ENCODE measurements at places on chromosomes 6 and 20. TPM values are rescaled to one million over a fixed set of nuclear protein-coding genes. Genes with fewer than 3 reads are reported as not detected.

- DNase-seq = no peak
Measured at GRCh38 chr20:62887152-62887859, 25.7 kb upstream of the TCFL5 start.

SYCP2L gene
- polyA plus RNA-seq = 6.5 TPM

GRCh38 chr6:100202417-100203194 is 208.6 kb upstream of the MCHR2 start:
- no peak for DNase-seq

GRCh38 chr6:25008707-25009392 is 73.1 kb upstream of the RIPOR2 start:
- no peak for DNase-seq

- no peak for DNase-seq
Measured at GRCh38 chr20:63807654-63808053, 23.4 kb downstream of the ZBTB46 start.

OPRM1 gene
- not detected for polyA plus RNA-seq

DNA sequence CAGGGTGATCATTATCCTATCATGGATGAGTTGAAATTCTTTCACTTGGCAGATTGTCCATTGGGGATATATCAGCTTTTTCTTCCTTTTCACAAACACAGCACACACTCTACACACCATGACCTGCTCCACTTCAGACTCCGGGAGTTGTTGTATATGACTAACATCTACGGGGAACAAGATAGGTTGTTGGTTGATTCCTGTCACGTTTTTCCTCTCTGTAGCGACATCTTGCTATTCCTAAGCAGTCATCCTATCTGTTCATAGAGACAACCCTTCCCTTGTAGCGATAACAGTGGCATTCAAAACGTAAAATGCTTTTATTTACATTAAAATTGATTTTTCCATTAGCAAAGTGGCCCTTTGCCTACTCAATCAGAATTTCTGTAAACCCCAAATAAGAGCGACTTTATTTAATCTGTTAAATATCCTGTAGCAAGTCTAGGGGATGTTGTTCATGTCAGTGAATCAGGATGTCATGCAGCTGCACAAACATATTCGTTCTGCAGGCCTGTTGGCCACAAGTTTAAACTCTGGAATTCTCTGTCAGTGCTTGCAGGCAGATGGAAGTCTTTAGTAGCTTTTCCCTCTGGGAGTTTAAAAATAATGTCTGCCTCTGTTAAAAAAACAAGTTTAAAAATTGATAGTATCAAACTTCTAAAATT is 23.1 kb downstream of the PHACTR2 start:
- DNase-seq = no peak
